ENCODE measurements at places on chromosomes 2 and 18.

- no peak for DNase-seq
Observed at GRCh38 chr2:177693658-177694339, 301.2 kb downstream of the AGPS start.

GRCh38 chr2:96305091-96305978 lies at the start of gene SNRNP200:
TSS of gene SNRNP200 (minus strand) at chr2:96305546. CDS start at chr2:96305437, 109 bp downstream.
- DNase-seq = peak; percentile 86

DNA sequence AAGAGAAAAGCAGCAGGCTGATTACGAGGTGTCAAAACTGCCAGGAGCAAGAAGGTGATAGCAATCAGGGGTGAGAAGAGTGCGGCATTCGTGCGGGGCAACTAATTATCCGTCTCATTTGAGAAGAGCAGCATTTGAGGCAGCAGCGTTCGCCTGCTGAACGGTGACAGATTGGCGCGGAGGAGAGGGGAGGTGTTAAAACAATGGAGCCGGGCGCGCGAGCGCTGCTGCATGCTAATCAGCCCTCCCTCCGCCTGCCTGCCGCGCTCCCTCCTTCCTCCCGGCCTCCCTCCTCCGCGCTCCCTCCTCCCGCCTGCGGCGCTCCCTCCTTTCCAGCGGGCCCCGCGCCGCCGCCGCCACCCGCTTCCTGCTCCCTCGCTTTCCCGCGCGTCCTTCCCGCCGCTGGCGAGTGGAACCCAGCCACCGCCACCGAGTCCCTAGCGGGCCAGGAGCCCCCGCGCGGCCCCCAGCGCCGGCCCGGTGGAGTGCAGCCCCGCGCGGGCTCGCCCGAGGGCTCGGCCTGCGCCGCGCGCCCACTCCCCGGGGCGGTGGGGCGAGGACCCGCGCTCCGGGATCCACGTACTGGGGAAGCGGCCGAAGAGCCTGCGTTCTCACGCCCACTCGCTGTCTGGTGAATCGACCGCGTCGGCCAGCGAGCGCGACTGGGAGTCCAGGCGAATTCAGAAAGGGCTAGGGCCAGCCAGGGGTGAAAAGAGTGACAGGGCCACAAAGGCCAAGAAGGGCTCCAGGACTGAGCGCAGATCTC lies 69.5 kb upstream of the PSMD14 start:
- peak; percentile 51 for DNase-seq

- no peak for DNase-seq
Observed at GRCh38 chr18:53324353-53324752, 900.1 kb downstream of the MBD2 start.

DNA sequence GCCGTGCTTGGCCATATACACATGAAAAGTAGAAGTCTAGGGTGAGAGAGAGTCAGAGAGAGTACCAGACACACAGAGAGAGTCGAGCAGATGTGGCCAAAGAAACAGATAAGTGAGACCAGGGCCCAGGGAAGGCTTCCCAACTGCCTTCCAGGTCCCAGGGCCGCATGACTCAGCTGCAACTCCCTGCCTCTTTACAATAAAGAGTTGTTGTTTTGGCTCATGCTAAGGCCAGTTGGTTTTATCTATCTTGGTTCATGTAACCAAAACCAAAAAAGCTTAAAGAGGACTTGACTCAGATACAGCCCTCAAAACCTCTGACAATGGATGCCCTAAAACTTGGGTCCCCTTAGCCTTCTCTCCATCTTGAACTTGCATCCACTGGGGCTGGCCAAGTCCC lies 36.9 kb downstream of the REEP1 start:
- no peak for DNase-seq

DNA sequence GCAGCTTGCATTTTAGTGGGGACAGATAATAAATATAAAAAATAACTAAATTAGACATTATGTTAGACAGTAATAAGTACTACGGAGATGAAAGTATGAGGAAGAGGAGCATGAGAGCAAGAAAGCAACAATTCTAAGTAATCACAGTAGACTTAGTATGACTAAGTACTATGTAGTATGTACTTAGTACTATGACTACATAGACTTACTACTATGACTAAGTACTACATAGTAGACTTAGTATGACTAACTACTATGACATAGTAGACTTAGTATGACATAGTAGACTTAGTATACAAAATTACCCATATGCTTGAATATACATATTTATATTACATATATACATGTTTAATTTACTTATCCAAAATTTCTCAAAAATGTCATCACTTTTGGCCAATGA lies 29.3 kb downstream of the CDH20 start:
- DNase-seq = no peak

GRCh38 chr2:23221236-23221635 lies 163.7 kb upstream of the KLHL29 start:
- DNase-seq = no peak

DNA sequence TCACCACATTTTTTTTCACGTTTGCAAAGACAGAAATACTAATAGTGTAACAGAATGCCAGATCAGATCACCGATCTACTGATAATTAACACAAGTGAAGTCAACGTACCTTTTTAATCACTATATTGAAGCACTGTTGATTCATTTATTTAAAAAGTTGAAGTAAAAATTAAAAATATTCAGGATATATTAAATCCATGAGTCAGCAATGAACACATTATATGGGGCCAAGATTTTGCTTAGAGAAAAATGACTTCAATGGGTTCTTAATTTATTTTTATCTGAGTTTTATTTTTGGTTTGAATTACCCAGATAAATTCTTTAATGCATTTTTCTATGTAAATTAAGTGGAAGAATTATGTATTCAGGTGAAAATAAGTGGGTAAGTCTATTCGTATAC lies 14.2 kb downstream of the SPHKAP start:
- no peak for DNase-seq

GRCh38 chr2:68912111-68912510 lies 40.6 kb downstream of the GKN2 start:
- no peak for DNase-seq

GRCh38 chr2:180938451-180938850 lies 42.0 kb upstream of the UBE2E3 start:
- DNase-seq = no peak

- no peak for DNase-seq
Observed at GRCh38 chr2:60282886-60283285, 270.6 kb downstream of the BCL11A start.

GRCh38 chr2:46913471-46914381 lies 1.9 kb downstream of the MCFD2 start:
- DNase-seq = peak; percentile 32

DNA sequence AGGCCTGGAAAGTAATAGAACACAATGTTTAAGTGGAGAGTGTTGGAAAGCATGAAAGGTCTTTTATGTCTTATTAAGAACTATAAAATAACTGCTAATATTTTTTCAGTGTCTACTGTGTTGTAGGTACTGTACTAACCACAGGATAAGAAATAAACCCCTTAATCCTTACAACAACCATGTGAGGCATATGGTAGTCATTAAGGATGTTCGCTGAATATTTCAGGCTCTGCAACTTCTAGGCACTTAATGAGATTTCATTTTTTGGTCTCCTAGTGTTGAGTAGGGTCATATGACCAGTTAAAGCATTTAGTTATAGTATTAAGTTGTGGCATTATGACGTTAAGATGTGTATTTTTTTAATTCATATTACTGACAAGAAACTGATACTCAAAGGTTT lies 346.6 kb upstream of the KCNH7 start:
- no peak for DNase-seq

DNA sequence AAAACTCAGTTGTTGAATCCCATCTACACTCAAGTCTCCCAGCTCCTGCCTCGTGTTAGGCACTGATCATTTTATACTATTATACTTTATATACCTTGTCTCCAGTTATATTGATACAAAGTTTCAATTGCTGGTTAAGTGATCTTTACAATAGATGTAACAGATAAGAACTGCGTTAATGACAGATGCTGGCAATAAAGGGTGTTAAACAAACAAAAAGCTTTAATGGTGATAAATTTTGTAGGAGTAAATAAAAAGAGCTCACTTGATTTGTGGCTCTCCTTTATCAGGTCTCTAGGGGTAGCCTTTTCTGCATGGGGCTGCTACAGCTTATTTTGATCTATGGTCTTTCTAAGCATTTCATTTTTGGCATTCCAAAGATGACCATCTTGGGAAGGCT lies 106.9 kb upstream of the GAREM1 start:
- no peak for DNase-seq

DNA sequence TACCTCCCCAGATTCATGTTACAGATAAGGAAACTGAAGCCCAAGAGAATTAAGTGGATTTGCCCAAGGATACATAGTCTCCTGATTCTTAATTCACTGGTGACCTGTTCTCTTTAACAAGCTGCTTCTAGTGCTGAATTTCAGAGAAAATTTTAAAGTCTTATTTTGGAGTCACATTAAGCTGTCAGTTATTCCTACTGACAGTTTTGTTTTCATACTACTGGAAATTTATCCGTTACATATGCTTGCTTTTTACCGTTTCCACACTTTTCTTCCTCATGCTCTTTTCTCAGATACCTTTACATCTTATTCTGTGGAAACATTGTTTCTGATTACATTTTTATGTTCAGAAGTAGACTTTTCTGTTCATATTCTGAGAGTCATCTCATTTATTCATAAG lies 1.3 kb downstream of the MOB4 start:
- no peak for DNase-seq

- no peak for DNase-seq
Observed at GRCh38 chr2:26615336-26615859, 25.8 kb downstream of the CIB4 start.

GRCh38 chr2:147925886-147926285 lies 81.1 kb downstream of the ACVR2A start:
- no peak for DNase-seq

DNA sequence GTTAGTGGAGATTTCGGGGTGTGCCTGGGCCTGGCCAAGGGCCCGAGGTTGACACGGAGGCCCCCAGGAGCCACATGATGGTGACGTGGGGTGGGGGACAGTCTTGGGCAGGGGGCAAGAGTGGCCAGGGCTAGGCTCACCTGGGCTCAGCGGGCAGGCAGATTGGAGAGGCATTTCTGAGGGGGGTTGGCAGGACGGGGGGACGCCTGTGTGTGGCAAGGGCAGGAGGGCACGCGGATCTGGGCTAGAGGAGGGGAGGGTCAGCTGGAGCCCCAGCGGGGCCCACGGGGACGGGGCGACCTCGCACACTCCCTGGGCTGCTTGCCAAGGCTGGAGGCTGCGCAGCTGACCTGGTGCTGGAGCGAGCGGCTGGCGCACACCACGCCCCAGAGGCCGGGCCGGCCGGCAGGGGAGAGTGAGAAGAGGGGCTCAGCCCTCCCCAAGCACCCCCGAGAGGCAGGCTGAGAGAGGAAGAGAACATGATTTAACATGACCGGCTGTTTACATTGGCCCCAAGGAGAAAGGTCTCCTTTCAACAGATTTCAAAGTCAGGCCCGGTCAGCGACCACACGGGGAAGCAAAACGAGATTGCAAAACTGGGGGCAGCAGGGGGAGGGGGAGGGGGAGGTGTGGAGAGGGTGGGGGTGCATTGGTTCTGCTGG lies 38.0 kb upstream of the SNED1 start:
- peak; percentile 75 for DNase-seq

GRCh38 chr2:101132202-101132601 lies 19.0 kb downstream of the TBC1D8 start:
- no peak for DNase-seq

DNA sequence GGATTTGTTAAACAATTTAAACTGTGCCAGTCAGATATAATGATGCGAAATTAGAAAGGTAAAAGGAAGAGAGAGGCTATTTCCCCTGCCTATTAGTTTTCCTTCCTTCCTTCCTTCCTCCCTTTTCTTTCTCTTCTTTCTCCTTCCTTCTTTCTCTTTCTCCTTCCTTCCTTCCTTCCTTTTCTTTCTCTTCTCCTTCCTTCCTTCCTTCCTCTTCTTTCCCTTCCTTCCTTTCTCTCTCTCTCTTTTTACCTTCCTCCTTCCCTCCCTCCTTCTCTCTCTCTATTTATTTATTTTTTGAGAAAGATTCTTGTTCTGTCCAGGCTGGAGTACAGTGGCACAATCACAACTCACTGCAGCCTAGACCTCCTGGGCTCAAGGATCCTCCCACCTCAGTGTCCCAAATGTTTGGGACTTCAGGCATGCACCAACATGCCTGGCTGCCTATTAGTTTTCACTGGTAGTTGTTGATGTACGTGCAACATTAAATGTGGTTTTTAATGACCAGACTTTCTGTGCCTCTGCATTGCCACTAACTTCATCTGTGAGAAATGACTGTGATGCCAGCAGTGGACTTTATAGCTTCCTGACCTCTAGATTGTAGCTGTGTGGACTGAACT lies 48.7 kb upstream of the NFE2L2 start:
- no peak for DNase-seq

DNA sequence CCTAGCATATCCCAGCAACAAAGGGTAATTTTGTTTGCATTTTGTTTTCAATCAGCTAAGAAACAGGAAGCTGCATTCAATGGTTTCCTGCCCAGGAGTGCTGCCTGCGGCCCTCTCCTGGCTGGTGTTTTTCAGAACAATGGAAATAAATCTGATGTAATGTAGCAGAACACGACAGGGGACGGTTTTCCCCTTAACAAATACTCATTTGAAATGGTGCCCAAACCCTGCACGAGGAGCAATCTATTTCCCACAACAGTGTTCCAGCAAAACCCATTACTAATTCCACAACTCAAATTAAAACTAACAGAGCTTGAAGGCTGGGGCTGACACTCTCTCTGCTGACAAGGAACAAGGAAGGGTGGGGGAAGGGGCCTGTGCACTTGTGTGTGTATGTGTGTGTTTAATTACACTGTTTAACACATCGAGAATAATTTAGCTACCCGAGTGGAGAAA lies 8.7 kb downstream of the CAPN13 start:
- no peak for DNase-seq

DNA sequence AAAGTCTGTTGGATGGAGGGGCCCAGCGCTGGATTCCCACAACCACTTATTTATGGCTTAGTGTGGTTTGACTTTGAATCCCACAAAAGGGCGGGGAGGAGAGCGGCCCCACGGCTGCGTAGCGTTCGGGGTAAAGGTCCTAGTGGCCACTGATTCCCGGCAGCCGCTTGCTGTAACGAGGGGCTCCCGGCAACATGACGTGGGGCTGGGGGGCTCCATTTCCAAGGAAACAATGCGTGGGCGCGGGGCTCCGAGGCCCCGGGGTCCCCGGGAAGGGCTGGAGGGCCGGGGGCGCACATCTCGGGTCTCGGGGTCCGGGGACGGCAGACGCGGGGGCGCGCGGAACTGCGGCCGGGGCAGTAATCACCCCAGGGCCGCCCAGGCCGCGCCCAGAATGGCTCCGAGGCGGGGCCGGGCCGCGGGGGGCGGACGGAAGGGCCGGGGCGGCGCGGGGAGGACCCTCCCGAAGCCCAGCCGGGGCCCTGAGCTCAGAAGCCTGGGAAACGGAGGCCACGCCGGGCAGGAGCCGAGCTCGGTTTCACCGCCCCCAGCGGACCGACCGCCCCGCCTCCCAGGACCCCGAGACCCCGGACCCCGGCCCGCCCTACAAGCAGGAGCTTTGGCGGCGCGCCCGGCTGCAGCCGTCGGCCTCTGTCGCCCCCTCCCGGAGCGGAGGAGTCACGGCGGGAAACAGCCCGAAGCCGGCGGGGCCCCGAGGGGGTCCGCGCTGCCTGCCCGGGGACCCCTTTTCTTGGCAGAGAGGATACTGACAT lies 11.9 kb upstream of the MLPH start:
- peak; percentile 86 for DNase-seq

DNA sequence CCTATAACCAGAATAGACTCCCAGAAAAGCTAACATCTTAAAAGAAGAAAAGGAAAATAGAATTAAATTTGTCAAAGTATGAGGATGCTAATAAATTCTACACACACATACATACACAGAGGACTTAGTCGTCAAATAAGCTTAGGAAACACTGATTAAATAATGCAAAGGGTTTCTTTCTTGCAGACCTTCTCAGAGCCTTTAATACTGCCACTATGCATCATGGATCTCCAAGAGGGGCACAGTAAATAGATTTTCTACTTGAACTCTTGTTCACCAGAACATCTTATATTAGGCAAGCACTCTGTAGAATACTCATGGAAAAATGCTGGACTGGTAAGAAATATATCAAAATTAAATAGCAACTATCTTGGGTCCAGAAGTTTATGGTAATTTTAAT lies 69.4 kb downstream of the ANKRD44 start:
- DNase-seq = no peak

Data from HuH-7 (cell line).